ENCODE measurements at places on chromosomes 7 and 10. TPM values are rescaled to one million over a fixed set of nuclear protein-coding genes. Genes with fewer than 3 reads are reported as not detected.
A peak's percentile ranks its signal among the peaks of the same experiment; 100 is the strongest.

Gene ADGRA1
- not detected for total RNA-seq

DNA sequence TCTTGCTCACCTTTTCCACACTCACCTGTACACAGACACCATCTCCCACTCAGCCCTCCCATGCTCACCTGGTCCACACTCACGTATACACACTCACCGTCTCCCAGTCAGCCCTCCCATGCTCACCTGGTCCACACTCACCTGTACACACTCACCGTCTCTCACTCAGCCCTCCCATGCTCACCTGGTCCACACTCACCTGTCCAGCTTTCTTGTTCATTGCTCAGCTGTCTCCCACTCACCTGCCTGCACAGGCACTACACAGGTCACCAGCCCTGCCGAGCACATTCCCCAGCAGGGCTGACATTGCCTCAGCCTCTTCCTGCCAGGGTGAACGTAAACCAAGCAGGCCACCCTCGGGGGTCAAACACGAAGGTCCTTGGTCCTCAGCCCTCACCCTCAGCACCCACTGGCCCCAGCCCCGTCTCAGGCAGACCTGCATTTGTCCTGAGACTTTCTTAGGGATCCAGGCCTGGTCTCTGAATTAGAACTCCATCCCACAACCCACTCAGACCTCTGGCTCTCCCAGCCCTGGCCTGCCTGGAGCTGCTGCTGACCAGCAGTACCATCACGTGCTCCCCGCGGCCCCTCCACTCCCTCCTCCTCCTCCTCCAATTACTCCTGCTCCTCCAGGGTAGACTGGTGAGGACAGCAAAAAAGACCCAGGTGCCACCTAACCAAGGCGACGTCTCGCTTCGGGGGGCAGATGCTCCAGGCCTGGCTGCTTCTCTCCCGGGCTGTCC lies 12.8 kb upstream of the DNAAF5 start:
- DNase-seq = no peak

GRCh38 chr7:128053991-128054390 lies 22.8 kb upstream of the LRRC4 start:
- DNase-seq = no peak

DNA sequence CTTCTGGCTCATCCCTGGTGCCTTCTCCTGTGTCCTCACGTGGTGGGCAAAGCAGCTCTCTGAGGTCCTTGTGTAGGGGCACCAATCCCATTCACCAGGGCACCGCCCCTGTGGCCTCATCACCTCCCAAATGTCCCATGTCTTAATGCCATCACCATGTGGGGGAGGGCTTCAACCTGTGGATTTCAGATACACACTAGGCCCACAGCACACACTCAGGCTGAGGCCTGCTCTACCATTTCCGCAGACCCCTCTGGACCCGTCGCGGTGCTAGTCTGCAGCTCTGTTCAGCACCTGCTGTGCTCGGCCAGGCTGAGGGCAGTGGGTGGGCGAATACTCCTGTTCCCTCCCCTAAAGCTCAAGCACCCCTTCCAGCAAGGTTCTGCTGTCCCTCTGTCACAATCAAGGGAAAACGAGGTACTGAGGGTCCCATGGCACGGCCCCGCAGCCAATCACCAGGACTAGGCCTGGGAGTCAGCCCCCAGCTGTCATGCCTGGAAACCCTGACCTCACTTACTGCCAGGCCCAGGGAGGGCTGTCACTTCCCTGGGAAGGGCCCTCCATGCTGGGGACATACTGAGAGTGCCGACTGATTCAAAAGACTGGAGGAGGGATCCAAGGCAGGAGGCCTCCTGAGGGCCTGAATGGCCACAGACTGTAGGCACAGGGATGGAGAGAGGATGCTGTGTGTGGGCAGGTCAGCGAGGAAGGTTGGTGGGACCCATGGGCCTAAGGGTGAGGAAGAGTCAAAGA lies 123.8 kb upstream of the RET start:
- DNase-seq = peak; percentile 46

DNA sequence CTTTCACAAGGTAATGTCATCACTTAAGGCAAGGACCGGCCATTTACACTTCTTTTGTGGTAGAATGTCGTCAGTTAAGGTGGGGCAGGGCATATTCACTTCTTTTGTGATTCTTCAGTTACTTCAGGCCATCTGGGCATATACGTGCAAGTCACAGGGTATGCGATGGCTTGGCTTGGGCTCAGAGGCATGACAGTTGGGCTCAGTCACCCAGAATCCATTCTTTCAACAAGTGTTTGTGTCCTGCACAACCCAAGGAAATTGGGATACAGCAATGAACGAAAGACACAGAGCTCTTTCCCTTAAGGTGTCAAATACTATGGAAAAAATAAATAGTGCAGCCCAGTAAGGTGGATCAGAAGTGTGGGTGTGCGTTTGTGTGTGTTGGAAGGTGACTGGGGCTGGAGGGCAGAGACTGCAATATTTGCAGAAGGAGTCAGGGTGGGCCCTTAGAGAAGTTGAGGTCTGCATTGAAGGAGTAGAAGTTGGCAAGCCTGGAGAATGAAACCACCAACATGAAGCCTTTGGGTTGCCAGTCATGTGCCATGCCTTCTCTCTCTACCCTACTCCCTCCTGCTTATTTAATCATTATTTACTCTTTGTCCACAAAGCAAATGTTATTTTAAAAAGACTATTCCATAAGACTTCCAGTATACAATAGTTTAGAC lies 222.8 kb upstream of the PRKCQ start:
- DNase-seq = no peak

- peak; percentile 52 for DNase-seq
These were observed 56.4 kb downstream of the ETV1 start for GRCh38 chr7:13933091-13933490.

Gene STEAP2
- total RNA-seq = 9.8 TPM
